ENCODE measurements at places on chromosomes 4 and X. TPM values are rescaled to one million over a fixed set of nuclear protein-coding genes. Genes with fewer than 3 reads are reported as not detected.

GRCh38 chr4:41069838-41070237 is 144.5 kb downstream of the APBB2 start:
- H3K4me3 ChIP-seq, result no peak overlapping the region
- H3K27ac ChIP-seq, result peak overlapping the region; percentile 77
- no peaks in the 10 kb centered on the region for H3K27me3 ChIP-seq

- no peaks in the 10 kb centered on the region for H3K4me1 ChIP-seq
- no peak overlapping the region for H3K4me3 ChIP-seq
- H3K27me3 ChIP-seq, result no peaks in the 10 kb centered on the region
These were observed 11.7 kb downstream of the RPL9 start for GRCh38 chr4:39446842-39447573.

DNA sequence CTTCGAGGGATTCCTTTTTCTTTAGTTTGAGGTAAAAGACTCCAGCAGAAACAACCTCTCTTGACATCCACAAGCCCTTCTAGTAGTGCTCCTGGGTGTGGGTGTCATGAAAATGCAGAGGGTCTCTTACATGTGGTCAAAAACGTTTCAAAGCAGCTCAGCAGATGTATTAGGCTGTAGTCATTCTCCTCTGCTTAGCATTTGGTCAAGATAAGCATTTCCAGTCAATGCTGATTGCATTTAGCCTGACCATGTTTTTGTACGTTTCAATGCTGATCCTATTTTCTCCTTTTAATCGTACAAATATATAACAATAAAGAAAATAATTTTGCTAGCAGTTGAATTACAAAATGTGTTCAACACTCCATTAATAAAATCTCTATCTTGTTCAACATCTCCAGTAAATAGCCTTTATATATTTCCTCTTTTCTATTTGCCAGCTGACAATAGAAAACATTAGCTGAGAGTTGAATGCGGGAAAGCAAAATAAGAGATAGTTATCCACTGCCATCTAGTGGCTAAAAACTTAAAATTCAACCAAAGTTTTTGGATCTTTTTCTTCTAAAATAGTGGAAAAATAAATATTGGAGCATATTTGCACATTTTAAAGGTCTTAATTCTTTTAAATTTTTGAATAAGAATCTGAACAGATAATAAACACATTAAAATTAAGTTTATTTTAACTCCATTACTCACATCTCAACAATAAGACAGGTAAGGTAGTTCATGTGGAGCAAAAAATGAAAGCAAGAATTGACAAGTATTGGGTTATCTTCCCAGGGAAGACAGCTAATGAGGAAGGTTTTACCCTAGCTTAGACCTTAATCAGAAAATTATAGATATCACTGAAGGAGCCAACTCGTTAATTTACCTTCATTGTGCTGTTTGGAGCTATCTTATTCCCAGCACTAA is 15.2 kb upstream of the PACRGL start:
- H3K27ac ChIP-seq, result no peak overlapping the region
- peaks cover 78% of the 10 kb centered on the region for H3K27me3 ChIP-seq
- DNase-seq, result no peak
- no peak overlapping the region for H3K4me3 ChIP-seq

DNA sequence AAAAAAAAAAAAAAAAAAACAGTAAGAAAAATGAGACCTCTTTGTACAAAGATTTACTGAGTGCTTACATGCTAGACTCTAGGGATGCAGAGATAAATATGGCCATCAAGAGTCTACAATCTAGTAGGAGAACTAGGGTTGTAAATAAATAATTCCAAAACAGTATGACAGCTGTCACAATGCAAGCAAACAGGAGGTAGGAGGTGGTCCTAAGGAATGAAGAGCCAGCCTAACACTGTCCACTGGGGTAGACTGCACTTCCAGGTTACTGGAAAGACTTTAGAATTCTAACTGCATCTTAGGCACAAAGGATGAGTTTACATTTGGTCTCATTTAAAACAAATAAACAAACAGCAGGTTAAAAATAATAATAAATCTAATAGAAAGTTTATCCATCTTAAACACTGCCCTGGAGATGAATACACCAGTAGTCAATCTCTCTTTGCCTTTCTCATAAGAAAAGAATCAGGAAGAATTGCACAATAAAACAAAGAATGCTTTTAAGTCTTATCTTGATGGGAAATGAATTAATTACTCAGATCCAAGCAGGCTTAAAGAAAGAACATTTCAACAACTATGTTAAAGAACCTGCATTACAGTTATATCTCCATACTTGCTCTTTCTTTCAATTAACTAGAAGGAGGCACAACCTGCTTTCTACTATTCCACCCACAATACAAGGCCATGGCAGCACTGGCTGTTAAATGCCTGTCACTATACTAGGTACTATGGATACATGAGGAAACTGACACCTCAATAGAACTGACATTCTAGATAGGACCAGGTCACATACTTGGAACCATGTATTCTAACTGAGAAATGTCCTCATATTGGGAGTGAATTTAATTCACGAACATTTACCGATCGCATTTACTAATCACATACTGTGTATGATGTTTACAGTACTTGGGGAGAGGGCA is 12.7 kb downstream of the ADGRA3 start:
- H3K36me3 ChIP-seq, result no peaks in the 10 kb centered on the region
- H3K4me3 ChIP-seq, result no peak overlapping the region
- DNase-seq, result no peak
- no peaks in the 10 kb centered on the region for H3K27me3 ChIP-seq

- H3K27me3 ChIP-seq, result no peaks in the 10 kb centered on the region
- no peak overlapping the region for H3K27ac ChIP-seq
- no peaks in the 10 kb centered on the region for H3K4me1 ChIP-seq
- no peak for DNase-seq
- no peak overlapping the region for H3K4me3 ChIP-seq
These were observed 41.1 kb downstream of the CBLL2 start for GRCh38 chrX:22313766-22314165.

GRCh38 chrX:23885803-23886202 is 21.9 kb downstream of the APOO start:
- DNase-seq, result peak; percentile 59
- H3K36me3 ChIP-seq, result no peaks in the 10 kb centered on the region

DNA sequence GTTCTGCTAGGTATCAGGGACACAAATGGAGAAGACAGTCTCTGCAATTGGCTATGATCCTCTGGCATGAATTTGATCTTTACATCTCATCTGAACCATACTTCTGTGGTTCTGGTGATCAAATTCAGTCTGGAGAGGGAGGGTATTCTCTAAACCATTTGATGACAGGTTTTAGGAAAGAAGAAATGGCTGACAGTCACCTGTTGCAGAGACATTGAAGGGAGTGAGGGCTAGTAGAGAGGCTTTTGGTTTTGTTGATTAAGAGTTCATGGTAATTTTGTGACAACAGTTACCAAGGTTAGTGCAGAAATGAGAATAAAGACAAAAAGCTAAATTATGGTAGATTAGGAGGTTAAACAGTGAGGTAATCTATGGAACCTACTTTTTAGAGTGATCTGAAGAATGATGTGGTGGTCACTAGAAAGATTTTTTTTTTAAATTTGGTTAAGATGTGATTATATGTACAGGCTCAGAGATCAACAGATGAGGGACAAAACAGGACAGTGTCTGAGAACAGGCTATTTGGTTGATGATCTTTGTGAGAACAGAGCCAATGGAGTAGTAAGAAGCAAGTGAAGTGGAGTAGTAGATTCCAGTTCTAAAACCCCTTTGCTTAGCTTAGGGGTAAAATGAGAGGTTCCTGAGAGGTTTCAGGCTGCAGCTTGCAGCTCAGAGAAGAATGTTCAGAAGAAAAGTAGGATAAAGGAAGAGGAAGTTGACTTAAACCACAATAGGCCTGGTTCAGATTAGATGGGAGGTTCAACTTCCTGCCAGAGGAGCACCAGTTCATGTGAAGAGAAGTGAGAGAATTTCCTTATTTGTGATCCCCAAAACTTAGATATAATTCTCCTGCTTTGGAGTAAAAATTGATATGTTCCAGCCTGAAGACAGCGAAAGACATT is 34.7 kb downstream of the VSIG4 start:
- H3K4me1 ChIP-seq, result no peaks in the 10 kb centered on the region
- no peaks in the 10 kb centered on the region for H3K27me3 ChIP-seq
- no peak overlapping the region for H3K27ac ChIP-seq
- DNase-seq, result no peak
- H3K4me3 ChIP-seq, result no peak overlapping the region

DNA sequence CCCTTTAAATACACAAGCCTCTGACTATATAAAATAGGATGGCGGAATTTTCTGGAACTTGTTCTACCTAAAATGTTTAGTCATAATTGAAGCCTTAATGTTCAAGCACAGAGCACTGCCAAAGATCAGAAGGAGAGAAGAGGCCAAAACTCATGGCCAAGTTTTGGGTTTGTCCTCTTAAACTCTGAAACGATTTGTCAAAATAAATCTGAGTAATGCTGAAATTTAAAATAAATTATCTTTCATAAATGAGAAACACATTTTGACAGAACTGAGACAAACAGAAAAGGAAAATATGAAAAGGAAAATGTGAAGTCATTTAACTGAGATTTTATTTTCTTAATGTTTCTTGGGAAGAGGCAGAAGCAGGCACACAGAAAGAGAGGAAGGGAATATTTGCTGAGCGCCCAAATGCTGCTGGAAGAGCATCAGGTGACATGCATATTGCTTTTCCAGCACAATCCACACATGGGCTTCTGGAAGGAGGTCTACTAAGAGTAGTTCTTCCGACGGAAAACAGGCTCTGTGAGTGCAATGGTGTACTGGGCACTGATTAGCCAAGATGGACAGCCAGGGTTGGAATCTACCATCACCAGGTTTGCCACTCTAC is 47.4 kb upstream of the ZNF518B start:
- no peaks in the 10 kb centered on the region for H3K4me1 ChIP-seq
- no peak overlapping the region for H3K4me3 ChIP-seq
- H3K36me3 ChIP-seq, result no peaks in the 10 kb centered on the region

DNA sequence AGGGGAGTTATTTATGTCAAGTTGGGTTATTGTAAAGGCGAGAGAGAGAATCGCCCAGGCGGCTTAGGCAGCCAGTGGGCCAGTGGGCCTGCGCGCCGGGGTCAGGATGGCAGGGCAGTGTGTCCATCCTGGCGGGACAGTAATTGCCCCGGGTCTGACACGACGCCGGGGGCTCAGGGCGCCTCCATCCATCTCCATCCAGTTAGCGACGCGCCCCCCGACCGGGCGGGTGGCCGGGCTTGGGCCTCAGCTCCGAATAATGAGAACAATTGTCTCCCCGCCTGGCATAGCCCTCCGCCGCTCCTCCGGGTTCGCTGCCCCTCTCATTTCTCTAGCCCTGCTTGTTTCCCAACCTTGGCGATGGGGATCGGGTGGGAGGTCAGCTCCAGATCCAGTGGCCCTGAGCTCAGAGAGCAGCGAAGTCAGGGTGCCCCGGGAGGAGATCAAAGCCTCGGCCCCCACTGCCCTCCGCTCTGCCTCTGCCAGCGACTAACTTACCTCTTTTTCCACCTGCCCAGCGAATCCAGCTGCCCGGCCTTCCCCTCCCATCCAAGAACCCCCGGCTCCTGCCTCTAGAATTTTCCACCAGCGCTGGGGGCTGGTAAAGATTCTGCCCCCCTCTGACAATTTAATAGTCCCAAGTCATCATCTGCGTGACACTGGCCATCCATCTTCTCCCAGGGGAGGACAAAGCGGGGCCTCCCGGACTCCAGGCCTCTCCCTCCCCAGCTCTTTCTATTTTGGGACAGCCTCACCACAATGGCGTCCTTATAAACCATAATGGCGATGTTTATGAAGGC is 56.9 kb upstream of the TMEM33 start:
- H3K27me3 ChIP-seq, result peaks cover 100% of the 10 kb centered on the region
- peak; percentile 63 for DNase-seq
- no peaks in the 10 kb centered on the region for H3K36me3 ChIP-seq
- H3K4me1 ChIP-seq, result peaks cover 12% of the 10 kb centered on the region
- peak overlapping the region; percentile 63 for H3K27ac ChIP-seq
- H3K4me3 ChIP-seq, result no peak overlapping the region

DNA sequence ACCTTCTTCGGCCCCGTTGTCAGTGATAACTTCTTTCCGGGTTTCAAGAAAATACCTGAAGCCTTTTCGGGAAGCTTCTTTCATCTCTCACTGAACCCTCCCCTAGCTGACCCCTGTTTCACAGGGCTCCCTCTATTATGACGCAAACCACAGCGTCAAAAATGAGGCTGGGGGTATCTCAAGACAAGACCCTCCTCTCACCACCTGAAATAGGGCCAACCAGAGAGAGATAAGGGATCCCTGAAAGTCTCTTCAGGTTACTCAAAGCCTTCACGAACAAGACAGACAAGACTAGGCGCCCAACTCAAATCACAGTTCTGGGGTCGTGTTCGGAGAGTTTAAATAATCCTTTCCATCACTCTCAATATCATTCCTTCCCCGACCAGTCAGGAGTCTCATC is 1.2 kb downstream of the PHF8 start:
- peak overlapping the region; percentile 93 for H3K4me3 ChIP-seq
- no peak for DNase-seq
- peak overlapping the region; percentile 96 for H3K27ac ChIP-seq
- H3K27me3 ChIP-seq, result no peaks in the 10 kb centered on the region

- no peaks in the 10 kb centered on the region for H3K4me1 ChIP-seq
- no peak overlapping the region for H3K27ac ChIP-seq
- H3K36me3 ChIP-seq, result no peaks in the 10 kb centered on the region
- H3K27me3 ChIP-seq, result no peaks in the 10 kb centered on the region
- no peak for DNase-seq
These were observed 7.5 kb upstream of the LHFPL1 start for GRCh38 chrX:112687189-112687691.

DNA sequence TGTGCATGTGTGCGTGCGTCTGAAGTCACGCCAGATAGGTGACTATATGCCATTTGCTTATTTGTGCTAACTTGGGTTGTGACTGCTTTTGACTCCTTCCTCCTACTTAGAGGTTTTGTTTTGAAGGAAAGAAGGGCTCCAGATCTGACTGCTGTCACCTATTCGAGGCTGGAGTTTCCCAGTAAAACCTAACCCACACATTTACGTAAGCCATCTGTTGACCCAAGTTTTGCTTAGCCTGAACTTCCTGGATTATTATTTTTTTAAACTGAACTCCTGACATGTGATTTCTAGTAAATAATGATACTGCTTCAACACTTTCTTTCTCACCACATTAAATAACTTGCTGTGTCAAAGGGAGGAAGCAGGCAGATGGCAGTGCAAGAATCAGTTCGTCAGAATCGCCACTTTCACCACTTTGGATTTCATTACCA is 41.5 kb downstream of the DTHD1 start:
- H3K4me3 ChIP-seq, result no peak overlapping the region
- no peaks in the 10 kb centered on the region for H3K36me3 ChIP-seq
- no peaks in the 10 kb centered on the region for H3K27me3 ChIP-seq
- H3K27ac ChIP-seq, result no peak overlapping the region
- DNase-seq, result no peak

GRCh38 chr4:10806953-10807645 is 122.5 kb upstream of the CLNK start:
- no peak for DNase-seq
- no peaks in the 10 kb centered on the region for H3K36me3 ChIP-seq
- no peak overlapping the region for H3K4me3 ChIP-seq
- H3K27me3 ChIP-seq, result no peaks in the 10 kb centered on the region
- no peaks in the 10 kb centered on the region for H3K4me1 ChIP-seq

GRIA3 gene
- total RNA-seq, result 6.6 TPM

TMPRSS11E gene
- 15.2 TPM for total RNA-seq

CXCL10 gene
- not detected for total RNA-seq

TMEM33 gene
- total RNA-seq, result 39.1 TPM

PARM1 gene
- 0.23 TPM for total RNA-seq

NAT8L gene
- total RNA-seq, result 5.0 TPM

Data from endodermal cell (in vitro differentiated cells).